ENCODE measurements at places on chromosomes 2 and 18. TPM values are rescaled to one million over a fixed set of nuclear protein-coding genes. Genes with fewer than 3 reads are reported as not detected.

DNA sequence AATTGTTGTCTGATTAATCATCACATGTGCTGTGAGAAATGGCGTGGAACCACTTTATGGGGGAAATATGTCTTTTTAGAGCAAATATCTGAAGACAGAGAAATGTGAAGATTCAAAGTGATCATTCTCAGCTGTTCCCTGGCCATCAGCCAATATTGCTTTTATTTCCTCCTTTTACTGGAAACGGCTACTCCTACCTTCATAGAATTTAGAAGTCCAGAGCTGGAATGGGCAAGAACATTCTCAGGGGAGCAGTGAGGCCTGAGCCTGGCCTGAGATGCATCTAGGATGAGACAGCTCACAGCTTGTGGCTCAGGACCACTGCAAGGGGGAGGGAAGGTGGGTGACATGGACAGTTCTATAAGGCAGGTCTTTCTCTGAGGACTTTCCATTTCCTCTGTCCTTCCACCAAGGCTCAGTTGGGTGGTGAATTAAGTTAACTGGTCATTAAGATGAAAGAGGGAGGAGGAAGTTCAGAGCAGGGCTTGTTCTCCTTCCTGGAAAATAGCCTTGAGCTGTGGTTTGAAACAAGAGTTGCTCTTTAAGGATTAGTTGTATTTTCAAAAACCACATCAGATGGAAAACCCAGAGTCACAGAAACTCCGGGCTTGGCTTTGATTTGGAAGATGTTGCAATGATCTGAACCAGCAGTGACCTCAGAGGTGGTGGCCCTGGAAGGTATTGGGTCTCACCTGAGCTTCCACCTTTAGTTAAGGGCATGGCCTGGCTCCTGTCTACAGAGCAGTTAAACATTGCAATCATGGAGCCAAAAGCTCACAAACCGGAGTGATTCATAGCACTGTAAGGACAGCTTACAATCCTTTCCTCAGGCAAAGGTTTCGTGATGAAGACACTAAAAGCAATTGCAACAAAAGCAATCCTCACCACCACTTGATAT lies 144.3 kb downstream of the VAPA start:
- DNase-seq, result peak; percentile 89

GRCh38 chr18:28007841-28008240 lies 169.1 kb downstream of the CDH2 start:
- no peak for DNase-seq

- DNase-seq, result no peak
Measured at GRCh38 chr2:210611466-210611865, 55.1 kb downstream of the CPS1 start.

Gene KCNIP3
- total RNA-seq, result 2.6 TPM

Gene PLGLB1
- 0.32 TPM for total RNA-seq

DNA sequence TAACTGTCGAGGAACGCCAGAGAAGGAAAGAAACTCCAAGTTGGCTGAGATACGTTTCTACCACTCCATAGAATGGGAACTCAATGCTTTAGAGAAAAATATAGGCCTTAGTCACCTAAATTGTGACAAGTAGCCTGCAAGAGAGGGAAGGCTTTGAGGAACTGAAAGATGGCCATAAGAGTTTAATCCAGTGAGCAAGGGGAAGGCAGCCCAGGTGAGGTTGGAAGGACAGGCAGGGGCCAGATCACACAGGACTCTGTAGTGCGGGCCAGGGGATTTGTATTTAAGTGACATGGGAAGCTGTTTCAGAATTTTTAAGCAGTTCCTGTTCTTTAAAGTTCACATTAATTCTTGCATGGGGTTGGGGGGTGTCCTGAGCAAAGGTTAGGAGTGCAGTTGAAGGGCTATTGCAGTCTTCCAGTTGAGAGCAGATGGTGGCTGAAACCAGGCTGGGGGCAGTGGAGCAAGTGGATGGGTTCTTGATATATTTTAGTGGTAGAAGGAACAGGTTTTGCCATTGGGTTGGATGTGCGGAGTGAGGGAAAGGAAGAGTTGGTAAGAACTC lies 138.9 kb upstream of the PELI1 start:
- DNase-seq, result no peak

Gene PAIP2B
- under 0.01 TPM for total RNA-seq
